ENCODE measurements at places on chromosomes 1 and 21. TPM values are rescaled to one million over a fixed set of nuclear protein-coding genes. Genes with fewer than 3 reads are reported as not detected.

ZNF695 gene
- total RNA-seq, result 1.1 TPM

DNA sequence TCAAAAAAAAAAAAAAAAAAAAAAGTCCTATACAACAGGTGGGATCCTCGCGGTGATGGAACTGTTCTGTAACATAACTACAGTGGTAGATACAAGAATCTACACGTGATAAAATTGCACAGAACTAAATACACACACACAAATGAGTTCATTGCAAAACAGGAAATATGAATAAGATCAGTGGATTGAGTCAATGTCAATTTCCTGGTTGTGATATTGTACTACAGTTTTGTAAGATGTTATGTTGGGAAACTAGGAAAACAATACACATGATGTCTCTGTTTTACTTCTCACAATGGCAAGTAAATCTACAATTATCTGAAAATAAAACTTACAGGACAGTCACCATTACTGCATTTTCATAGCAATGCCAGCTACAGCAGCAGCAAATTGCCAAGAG lies 59.8 kb downstream of the ITGB3BP start:
- DNase-seq, result no peak

DNA sequence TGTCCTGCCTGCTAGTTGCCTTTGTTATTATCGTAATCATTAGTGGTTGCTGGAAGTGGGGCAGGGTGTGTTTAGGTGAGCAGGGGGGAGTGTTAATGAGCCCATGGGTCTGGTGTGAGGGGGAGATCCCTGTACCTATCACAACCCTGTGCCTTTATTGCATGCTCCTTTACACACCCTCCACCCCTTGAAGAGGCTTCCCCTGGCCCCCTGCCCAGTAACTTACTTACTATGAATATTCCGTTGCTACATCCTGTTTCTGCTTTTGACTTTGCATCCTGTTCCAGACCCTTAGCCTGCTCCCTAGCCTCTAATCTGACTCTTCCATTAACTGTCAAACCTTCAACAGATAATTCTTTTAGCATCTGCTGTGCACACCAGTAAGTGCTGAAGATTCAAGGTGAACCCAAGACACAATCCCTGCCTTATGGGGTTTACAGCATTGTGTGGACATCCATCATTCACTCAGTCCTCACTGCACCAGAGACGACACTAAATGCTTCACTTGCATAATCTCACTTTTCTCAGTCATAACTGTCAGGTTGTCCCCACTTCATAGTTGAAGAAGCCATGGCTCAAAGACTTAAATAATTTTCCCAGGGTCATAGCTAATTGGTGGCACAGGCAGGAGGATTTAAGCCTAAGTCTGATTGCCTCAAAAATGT lies 47.9 kb downstream of the CDC7 start:
- no peak for DNase-seq

MTARC1 gene
- 27.3 TPM for total RNA-seq

GRCh38 chr1:182446033-182446669 lies 3.8 kb upstream of the RGSL1 start:
- DNase-seq, result no peak

GRCh38 chr1:183318433-183318832 lies 99.7 kb downstream of the NMNAT2 start:
- peak; percentile 62 for DNase-seq

C1QB gene
- 150 TPM for total RNA-seq

ANKRD34A gene
- total RNA-seq, result 0.42 TPM

DNA sequence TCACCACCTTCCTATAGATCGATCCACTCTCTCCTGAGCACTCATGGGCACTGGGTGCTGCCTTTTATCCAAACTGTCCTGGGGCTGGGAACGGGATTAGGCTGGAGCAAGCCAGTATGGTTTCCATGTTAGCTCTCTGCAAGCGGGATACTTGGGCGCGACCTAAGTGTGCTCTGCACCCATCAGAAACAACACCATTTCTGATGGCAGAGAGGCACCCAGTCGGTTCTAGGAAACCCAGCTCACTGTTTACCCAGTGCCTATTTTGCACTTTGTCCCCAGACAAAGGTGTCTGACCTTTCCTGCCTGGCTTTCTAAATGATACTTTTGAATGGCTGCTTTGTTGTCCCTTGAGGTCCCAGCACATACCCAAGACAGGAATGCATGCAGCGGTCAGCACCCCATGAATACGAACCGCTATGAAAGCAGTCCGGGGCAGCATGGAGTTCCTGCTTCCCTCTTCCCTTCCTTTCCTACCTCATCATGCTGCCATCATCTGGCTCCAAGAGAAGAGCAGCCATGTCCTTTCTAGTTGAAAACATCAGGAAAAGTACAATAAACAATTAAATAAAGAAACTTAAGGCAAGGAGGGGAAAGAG lies 83.9 kb downstream of the TRABD2B start:
- no peak for DNase-seq

ERICH3 gene
- 0.11 TPM for total RNA-seq

DNA sequence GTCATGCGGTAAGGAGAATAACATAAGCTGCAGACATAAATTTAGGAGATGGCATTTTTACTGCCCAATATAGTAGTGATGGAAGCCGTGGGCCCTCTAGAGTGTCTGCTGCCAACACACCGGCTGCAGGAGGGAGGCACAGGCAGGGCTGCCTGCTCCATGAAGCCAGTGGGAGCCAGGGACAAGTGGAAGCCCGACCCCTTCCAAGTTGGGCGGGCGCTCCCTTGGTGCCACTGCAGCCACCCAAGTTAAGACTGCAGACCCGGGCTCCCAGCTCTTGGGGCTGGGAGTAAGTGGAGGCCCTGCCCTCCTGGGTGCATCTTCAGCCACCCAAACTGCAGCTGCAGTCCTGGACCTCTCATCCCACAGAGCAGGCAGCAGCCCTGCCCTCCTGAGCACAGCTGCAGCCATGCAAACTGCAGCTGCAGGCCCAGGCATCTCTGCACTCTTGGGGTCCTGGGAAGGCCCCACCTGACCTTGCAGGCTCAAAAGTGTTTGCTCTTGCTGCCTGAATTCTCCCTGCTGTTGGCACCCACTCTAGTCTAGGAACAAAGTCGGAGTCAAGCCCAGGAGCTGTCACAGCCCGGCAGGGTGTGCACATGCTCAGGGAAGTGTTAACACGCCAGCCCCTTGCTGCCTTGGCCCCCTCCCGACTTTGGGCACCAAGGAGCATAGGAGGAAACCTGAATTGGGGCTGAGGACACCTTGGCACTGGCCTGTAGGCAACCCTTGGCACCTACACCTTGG lies 437.2 kb upstream of the PRMT6 start:
- DNase-seq, result no peak

TRIM17 gene
- not detected for total RNA-seq

DNA sequence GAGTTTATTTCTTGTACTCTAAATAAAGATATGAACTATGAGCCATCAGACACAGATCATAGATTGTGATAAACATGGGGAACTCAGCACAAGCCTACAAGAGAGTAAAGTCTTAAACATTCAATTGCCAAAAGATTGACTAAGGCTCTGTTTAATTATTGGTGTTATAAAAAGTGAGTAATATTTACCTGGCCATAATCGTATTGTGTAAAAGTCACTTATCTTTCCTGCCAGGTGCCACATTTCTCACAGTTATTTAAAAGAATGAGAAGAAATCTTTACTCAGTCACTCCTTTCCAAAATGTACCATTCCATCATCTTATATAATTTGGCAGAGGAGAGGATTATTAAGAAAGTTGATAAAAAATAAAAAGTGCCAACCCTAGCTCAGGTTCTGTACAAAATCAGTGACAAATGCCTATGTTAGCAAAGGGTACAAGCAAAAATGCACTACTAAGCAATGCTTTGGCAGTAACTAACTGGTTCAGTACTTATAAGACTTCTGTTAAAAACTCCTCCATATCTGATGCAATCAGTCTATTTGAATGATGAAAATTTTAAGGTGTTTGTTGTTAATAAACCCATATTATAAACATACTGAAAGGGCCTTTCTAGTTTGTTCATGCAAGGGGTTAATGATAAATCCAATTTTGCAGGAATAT lies 5.8 kb upstream of the NR5A2 start:
- no peak for DNase-seq

DNA sequence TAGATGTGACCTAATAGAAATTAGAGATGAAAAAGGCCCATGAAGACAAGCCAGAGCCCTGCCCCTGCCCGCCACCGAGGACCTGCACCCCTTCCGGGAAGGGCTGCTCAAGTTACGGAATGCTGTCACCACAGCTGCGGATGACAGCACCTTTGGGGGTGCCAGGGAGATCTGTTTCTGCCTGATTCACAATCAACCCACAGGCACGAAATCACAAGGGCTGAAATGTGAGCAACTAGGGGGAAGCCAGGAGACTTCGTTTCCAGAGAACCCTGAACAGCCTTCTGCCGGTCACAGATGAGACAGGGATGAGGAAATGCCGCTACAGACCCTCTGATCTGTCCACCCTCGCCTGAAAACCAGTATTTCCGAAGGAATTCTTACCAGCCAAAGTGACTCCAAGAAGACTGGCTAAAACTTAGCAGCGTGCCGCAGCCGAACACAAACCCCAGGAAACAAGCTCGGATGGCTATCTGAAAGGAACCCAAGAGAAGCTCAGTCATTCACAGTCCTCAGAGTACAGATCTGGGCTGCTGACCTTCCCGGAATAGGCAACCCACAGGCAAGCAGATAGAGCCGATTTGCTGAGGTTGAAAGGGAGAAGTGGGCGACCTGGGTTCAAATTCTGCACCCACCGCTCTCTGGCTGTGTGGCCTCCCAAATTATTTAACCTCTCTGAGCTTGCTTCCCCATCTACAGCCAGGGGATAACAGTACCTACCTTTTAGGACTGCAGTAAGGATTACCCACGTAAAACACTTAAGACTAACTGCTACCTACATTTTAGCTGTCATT lies 1.1 kb downstream of the ICMT start:
- no peak for DNase-seq

- no peak for DNase-seq
Observed at GRCh38 chr1:184025242-184025675, 12.3 kb downstream of the COLGALT2 start.
